ENCODE measurements at places on chromosomes 12 and 14.

GRCh38 chr12:106070611-106071010 lies 68.1 kb downstream of the NUAK1 start:
- no peak for DNase-seq

DNA sequence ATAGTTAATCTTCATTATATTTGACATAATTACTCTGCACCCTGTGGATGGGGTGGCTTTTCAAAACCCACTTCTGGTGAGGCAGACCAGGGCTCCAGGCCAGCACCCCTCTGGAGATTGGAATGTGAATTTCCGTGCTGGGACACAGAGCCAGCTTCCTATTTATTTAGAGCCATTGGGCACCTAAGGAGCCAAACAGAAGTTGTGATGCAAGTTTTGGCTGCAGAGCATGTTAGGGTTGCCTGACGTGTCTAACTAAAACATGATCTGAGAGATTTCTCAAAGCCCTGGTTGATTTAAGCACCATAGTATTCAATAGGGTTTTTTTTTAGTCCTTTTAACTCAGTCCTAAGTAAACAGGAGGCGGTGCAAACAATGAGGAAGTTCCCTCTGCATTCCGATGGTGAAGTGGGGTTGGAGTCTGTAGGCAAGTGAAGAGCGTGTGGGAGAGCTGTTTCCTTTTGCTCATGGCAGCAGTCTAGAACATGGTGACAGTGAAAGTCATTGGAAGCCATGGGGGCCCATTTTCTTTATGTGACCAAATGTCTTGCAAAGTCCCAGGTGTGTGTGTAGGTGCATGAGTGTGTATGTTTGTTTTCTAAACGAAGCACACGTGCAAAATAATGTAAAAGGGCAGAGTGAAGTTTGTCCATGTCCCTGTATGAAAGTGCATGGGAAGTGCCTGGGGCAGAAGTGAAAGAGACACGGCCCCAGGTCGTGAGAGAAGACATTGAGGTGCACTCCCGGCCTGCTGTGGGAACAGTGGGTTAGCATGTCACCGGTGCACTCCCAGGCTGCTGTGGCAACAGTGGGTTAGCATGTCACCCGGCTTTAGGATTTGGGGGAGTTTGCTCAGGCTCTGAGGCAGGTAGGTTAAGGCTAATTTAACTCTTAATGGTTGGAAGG lies 117.7 kb downstream of the PRKCH start:
- no peak for DNase-seq

- no peak for DNase-seq
These were observed 99.2 kb downstream of the SLC41A2 start for GRCh38 chr12:104858611-104859543.

GRCh38 chr12:124753228-124753591 lies 110.5 kb downstream of the SCARB1 start:
- DNase-seq: no peak

DNA sequence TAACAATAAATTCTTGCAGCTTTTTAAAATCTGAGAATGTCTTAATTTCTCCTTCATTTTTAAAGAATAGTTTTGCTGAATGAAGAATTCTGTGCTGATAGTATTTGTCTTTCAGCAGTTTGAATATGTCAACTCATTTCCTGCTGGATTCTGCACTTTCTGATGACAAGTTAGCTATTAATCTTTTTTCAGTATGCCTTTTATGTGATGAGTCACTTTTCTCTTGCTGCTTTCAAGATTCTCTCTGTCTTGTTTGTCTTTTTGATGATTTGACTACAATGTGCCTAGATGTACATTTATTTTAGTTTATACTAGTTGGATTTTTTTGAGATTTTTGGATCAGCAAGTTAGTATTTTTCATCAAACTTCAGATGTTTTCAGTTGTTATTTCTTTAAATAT lies 87.9 kb upstream of the AVPR1A start:
- DNase-seq: peak; percentile 10

DNA sequence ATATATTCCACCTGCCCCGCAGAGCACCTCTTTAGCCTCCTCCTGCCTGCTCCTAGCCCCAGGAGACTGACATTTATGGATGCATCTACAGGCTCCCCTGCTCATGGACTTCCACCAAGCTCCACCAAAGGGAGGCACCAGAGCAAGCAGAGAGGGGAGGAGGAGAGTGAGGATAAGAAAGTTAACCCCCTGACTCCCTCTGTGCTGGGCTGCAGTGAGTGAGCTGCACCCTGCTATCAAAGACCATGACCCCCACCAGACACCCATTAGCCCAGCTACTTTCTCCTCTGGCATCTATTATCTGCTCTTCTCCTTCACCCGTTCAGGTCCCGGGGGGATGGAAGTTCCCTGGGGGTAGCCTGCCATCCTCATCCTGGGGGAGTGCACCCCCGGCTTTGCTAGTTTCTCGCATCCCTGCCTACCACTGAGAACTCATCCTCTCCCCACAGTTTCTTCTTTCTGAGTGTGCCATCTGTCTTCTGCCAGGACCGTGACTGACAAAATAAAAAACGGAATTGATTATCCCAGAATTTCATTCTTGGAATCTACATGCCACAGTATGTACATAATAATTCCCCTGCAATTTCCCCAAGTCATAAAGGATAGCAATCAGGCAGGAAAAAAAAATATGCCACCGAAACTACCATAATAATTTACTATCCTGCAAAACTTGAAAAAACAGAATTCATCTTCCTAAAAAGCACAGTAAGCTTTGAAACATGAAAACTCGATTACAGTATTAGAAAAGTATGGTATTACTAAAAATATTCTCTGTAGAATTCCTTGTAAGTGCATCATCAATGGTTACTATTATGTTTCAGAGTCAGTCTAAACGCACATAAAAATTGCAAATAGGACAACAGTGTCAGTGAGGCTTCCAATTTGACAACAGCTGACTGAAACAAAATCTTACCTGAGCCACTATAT lies 45.2 kb downstream of the FOXN3 start:
- DNase-seq: no peak

GRCh38 chr14:32925439-32925838 lies 13.2 kb upstream of the NPAS3 start:
- DNase-seq: no peak

DNA sequence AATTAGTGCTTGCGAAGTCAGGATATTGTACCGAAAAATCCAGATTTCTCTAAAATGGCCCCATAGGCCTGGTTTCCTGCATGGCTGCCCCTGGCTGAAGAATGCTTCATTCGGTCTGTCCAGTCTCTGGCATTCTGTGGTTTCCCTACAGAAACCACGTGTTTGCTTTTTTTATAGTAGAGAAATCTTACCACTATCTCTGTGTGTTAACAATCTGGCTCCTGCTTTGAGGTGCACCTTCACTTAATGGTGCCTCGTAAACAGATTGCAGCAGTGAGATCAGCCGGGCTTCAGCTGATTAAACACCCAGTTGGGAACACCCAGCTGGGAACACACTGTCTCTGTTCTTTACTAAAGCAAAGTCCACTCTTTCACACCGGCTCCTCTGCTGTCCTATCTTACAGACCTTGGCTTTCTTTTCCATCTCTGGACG lies 6.7 kb upstream of the DNAAF2 start:
- DNase-seq: no peak

GRCh38 chr14:105939810-105940508 lies 413.6 kb downstream of the TMEM121 start:
- no peak for DNase-seq

- no peak for DNase-seq
These were observed 11.1 kb upstream of the SLC6A12 start for GRCh38 chr12:225012-225411.

GRCh38 chr14:74347795-74348100 lies 523 bp upstream of the VRTN start:
- DNase-seq: no peak

- DNase-seq: no peak
These were observed 90.8 kb downstream of the LGMN start for GRCh38 chr14:92657457-92658142.

GRCh38 chr12:81987371-81987770 lies 228.2 kb upstream of the PPFIA2 start:
- DNase-seq: no peak

DNA sequence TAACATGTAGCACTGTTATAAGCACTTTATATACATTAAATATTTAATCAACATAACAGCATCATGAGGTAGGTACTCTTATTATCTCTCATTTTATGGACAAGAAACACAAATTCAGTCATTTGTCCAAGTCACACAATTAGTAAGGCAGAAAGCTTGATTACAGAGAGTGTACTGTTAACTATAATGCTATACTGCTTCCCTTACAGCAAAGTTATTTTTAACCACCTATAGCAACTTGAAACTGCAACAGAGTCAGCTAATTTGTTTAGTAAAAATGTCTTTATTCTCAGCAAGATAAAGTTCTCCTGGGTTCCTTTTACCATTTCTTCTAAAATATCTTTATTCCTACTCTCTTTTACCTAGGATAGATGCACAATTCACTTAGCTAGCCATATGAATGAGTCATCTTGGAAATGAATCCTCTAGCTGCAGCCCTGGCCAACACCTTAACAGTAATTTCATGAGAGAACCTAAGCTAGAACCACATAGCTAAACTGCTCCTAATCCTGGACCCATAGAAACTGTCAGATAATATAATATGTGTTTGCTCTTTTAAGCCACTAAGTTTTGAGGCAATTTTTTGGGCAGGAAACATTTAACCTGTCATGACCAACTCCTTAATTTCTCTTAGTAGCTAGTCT lies 90.2 kb upstream of the HECTD1 start:
- no peak for DNase-seq

DNA sequence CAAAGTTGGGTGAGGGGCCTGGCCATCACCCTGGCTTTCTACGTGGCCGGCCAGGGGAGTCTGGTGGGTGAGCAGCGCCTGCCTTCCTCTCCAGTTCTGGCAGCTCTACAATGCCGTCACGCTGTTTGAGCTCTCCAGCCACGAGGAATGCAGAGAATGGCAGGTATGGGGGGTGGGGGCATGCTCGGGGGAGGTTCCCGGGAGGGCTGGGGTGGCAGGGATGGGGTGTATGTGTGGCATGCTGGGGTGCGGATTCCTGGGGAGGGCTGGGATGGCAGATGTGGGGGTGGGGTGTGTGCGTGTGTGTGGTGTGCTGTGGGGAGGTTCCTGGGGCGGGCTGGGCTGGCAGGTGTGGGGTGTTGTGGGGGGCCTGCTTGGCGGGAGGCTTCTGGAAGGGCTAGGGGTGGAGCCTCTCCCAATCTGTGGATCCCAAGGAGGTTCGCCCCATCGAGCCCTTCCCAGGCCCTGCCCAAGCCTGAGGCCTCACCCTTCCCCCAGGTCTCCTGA lies 18.5 kb downstream of the RHOF start:
- no peak for DNase-seq

- no peak for DNase-seq
These were observed 83.2 kb downstream of the BCL11B start for GRCh38 chr14:99188731-99189191.

GRCh38 chr14:22848351-22849164 lies 12.2 kb downstream of the MMP14 start:
- no peak for DNase-seq

DNA sequence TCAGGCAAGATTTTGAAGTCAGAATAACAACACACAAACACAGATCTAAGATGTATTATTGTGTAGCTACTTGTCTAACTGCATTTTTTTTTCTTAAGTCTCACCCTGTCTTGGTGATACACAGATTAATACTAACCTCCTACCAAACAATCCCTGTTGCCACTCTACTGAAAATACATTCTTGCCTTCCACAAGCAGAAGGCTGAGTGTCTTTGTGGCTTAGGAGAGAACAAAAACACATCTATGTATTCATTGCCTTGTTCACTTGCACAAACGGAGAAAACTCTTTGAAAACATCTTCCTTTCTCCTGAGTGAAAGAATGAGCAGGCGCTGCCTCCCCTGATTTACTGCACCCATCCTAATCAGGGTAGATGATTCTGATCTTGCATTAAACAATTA lies 642.2 kb downstream of the DIO2 start:
- DNase-seq: no peak
